RWPE1 (cell line): ENCODE measurements at places on chromosomes 7 and 10.

- no peak for DNase-seq
Measured at GRCh38 chr7:133649593-133649992, 396.7 kb downstream of the EXOC4 start.

GRCh38 chr7:157909370-157909769 is 572.6 kb downstream of the DNAJB6 start:
- DNase-seq, result no peak

DNA sequence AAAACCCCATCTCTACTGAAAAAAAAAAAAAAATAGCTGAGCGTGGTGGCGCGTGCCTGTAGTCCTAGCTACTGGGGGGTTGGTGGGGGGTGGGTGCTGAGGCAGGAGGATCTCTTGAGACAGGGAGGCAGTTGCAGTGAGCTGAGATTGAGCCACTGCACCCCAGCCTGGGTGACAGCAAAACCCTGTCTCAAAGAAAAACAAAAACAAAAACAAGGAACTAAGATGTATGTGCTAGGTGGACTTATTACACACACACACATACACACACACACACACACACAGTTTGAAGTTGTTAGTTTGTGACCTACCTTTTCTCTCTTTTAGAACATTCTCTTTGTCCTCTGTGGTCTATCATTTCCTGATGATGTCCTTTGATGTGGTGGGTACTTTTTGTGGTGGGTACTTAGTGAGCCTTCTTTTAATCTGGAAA is 53.5 kb downstream of the EXOC6 start:
- no peak for DNase-seq

GRCh38 chr10:11962176-11962575 is 80.4 kb downstream of the UPF2 start:
- no peak for DNase-seq

DNA sequence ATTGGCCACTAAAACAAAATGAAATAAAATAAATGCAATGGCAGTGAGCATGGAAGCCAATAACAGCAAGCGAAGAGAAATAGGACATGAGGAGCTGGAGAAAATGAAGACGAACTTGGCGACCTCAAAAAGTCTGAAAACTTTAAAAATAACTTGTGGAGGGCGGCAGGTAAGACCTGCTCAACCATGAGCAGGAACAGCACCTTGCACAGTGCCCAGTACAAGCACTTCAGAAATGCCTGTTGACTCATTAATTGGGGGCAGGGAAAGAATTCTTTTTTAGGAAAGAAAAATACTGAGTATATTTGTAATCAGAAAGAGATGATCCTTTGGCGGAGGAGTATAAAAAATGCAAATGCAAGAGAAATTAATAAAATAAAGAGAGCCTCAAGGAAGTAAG is 78.0 kb downstream of the XPNPEP1 start:
- no peak for DNase-seq

GRCh38 chr7:105295596-105296352 is 92.9 kb downstream of the SRPK2 start:
- no peak for DNase-seq

DNA sequence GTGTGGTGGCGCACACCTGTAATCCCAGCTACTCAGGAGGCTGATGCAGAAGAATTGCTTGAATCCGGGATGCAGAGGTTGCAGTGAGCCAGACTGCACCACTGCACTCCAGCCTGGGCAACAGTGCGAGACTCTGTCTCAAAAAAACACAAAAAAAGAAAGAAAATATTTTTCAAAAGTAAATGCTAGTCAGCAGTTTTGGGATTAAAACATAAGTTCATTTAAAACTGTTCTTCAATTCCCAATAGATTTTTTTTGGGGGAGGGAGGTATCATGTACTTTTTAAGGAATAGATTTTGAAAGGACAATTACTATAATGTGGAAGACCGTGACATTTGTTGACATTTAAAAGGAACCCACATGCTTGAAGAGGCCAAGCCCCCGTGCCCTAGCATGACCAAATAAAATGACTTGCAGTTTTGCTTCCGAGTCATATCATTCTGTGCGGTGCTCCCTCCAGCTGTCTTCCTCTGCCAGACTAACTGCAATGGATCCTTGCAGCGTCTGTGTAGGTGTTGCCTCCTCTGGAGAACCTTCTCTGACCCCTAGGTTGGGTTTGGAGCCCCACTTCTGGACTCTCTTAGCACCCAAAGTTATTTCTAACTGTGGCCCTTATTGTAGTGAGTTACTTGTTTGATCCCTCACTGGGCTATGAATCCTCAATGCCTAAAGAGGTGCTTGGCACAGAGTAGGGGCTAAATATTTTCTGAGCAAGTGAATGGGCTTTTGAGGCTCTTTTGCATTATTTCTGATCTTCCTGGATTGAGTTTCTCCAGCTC is 17.4 kb upstream of the HPS1 start:
- no peak for DNase-seq

- no peak for DNase-seq
Measured at GRCh38 chr7:76231071-76231470, 29.4 kb downstream of the SRRM3 start.

GRCh38 chr10:70742537-70743429 is 42.4 kb downstream of the TBATA start:
- no peak for DNase-seq

- DNase-seq, result peak; percentile 60
Measured at GRCh38 chr10:84352251-84352842, 24.0 kb downstream of the CCSER2 start.

DNA sequence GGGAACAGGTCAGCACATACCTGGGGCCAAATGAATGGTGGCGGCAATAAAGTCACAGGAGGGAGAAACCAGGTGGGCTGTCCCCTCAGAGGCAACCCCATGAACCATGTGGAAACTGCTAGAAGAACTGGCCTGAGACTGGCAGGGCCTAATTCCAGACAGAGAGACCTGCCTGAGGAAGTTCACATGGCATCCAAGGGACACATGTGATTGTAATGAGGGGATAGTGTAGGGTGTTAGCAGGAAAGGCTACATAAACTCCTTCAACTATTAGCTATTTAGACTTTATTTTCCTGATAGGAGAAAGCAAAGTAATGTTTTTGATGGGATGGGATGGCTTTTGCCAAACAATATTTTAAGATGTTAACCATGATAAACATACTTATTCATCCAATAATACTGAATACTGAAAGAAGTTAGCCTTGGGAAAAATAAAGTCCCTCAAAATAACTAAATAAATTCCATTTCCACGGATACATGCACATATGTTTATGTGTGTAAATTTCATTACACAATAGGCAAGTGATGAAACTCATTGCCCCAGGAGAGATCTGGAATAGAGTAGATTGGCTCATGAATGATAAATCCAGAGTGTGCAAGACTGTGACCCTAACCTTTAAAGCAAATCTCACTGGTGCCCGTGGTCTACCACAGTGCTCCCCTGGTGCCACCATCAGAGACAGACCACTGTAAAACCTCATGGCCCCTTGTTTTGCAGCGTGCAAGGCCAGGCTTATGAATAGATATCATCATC is 137.0 kb downstream of the NRF1 start:
- DNase-seq, result no peak

DNA sequence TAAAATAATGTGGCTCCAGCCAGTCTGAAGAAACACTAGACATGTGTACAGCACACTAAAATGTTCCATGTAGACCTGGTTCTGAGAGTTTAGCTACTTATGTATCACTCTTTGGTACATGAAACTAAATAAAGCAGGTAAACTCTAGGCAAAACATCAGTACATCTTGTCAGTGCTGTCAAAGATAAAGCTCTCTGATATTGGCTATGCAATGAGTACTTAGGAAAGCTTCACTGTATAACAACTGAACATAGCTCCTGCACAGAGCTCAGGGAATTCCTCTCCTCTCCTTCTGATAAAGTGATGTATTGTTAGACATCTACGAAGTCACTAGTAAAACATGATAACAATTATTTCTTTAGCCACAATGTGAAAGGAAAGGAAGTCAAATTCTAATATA is 3.5 kb downstream of the LRRN3 start:
- DNase-seq, result no peak

GRCh38 chr7:6268907-6269306 is 3.5 kb downstream of the CYTH3 start:
- DNase-seq, result no peak

DNA sequence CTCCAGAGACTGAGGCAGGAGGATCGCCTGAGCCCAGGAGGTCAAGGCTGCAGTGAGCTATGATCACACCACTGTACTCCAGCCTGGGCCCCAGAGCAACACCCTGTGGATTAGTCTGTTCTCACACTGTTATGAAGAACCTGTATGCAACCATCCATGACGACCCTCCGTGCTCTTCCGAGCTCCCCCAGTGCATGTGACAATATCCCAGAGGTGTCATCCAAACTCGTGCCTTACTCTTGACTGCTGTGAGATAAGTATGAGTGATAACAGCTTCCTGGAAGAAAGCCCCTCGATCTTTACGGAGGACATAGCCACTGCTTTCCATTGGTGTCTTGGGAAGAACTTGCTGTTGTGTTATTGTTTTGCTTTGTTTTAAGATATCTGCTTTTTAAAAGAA is 591.9 kb downstream of the GALNT17 start:
- DNase-seq, result no peak

DNA sequence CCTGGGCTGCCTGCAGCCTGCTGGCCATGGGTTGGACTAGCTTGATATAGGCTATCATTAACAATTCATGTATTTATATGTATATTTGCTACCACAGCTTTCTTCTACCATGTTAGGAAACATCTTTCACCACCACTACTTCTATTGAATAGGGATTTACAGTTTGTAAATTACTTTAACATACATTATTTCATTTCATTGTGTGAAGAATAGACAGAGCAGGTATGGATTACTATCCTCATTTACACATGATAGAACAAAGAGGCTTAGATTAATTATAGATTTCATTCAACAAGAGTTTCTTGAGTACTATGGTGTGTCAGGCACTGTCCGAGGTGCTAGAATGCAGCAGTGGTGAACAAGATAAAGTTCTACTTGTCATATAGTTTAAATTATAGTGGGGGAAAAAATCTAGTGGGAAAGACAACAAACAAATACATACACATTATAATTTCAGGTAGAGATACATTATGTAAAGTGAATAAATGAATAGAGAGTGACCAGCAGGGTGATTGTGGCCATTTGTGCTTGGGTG is 20.6 kb downstream of the VTI1A start:
- no peak for DNase-seq

- no peak for DNase-seq
Measured at GRCh38 chr7:111528331-111528730, 34.0 kb downstream of the IMMP2L start.

- no peak for DNase-seq
Measured at GRCh38 chr10:128814782-128815181, 652.3 kb upstream of the MGMT start.

GRCh38 chr10:88728107-88728763 is 22.2 kb downstream of the LIPK start:
- no peak for DNase-seq

DNA sequence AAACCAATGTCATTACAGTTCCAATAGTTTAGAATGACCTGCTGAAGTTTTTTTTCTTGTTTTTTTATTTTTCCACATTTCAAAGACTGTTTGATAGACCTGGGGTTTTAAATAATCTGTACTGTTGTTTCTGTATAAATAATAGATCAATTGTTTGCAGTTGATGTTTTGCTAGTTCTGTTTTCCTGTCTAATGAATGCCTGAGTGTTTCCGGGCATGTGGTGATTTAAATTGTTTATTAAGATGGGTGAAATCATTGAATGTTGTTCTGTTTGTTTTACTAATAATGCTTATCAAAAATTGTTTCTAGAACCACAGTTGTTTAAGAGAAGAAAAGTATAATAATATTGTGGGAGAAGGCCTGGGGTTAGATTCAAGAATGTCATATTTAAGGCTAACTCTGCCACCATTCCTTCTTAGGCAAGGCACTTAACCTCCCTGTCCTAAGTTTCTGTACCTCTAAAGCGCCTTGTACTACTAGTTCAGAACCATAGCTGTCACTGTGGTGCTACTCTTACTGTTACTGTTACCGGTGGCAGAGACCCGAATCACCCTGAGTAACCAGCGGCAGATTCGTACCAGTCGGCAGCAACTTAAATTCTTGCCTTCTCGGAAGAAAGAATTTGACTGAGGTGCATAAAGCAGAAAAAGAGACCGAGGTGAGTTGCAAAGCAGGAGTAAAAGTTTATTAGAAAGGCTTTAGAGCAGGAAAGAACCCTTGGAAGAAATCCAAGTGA is 1014.1 kb downstream of the REEP3 start:
- DNase-seq, result no peak

DNA sequence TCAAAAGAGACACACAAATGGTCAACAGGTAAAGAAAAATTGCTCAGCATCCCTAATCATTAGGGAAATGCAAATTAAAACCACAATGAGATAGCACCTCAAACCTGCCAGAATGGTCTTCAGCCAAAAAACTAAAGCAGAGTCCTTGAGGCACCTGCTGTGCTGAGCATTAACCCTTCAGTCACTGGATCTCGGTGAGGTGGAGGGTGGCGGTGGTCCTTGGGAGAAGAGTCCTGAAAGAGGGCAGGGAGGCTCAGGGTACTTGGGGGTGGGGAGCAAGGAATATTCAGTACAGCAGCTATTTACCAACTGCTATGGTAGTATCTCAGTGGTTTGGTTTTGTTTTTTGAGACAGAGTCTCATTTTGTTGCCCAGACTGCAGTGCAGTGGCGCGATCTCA is 7.1 kb downstream of the KIAA1549 start:
- DNase-seq, result no peak

DNA sequence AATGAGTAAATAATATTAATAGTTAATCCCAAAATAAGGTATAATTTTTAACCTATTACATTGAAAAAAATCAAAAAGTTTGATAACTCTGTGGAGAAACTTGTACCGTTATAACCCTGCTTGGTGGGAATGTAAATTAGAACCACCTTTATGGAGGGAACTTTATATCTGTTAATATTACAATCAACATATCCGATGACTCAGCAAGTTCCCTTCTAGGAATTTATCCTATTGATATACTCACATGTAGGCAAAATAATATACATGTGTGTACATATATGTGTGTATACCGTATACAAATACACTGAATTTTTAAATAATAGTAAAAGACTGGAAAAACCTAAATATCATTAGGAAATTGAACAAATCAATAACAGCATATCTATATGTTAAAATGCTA is 54.7 kb downstream of the PANK1 start:
- no peak for DNase-seq

DNA sequence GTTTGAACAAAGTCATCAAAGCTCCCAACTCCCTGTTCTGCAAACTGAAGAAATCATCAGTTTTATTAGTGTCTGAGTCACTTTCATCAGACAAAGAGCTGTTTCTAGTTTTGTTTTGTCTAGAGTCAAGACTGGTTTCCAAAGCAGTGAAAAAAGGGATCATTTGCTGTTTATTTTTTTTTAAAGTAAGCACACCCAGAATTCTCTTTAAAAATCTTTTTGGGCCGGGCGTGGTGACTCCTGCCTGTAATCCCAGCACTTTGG is 972.0 kb upstream of the CELF2 start:
- no peak for DNase-seq

DNA sequence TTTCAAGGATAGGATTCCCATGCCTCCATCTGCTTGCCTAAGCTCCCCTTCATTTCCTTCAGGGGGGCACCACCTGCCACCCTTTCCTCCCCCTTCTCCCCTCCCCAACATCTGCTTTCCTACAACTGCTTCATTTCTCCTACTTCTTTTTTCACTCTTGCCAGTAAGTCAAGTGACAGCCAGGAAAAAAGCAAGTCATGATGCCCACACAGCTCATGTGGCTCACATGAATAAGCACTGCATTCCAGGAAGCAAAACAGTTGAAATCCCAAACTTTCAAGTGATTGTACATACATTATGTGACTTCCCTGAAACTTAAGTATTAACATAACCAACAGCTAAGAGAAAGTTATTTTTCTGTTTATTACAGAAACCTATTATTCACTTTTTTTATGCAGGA is 78.6 kb downstream of the TNS3 start:
- DNase-seq, result no peak
